Activated CD4-positive, alpha-beta T cell treated with anti-CD3 and anti-CD28 coated beads for 4 hours (primary cell): ENCODE measurements at places on chromosomes 1 and 21.

DNA sequence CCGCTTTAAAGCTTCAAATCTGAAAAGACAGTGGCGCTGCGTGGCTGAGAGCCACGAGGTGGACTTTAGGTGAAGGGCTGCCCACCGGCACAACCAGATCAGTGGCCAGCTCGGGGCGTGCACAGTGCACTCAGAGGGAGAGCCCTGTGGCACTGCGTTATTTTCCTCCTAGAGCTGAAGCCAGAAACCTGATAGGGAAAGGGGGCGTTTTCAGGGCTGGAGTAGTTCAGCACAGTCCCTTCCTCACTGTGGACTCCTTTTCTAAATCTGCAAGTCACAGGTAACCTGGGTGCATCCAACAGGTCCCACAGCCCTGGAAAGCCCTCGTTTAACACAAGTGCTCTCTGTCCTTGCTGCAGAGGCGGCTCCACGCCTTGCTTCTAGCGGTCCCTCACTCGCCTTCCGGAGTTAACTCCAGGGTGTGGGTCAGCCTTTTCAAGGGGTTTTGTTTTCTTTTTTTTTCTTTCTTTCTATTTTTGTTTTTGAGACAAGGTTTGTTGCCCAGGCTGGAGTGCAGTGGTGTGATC is 81.2 kb downstream of the GALNT2 start:
- no peak for DNase-seq

- DNase-seq, result no peak
These were observed 8.4 kb upstream of the PIGR start for GRCh38 chr1:206954459-206955342.

- no peak for DNase-seq
These were observed 170.2 kb downstream of the DYRK1A start for GRCh38 chr21:37536616-37537278.

DNA sequence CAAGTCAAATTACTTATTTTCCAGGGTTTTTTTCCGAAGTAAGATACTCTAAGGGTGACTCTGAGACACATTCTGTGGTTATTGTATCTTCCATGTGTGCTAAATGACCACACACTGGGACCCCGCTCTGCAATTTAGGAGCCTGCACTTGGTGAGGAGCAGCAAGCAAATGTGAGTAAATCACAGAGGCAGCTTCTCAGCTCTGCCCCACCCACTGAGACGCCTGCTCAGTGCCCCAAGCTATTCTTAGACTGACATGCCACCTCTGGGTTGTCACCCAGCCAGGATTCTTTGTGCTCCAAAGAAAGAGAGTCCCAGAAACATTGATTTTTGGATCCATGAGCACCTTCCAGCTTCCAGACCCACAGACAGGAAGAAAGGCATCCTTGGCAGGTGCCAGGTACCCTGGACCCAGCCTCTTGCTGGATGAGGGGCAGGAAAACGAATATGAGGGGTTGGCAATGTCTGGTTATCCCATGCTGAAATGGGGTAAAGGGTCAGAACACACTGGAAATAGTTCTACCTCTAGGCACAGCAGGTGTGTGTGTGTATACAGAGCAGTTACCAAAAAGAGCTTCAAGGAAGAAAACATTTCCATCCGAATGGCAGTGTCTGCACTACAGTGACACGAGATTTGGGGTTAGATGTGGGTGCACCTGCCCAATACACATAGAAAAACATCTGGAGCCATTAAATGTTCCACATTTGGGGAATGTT is 41.2 kb downstream of the TNR start:
- no peak for DNase-seq

- DNase-seq, result no peak
These were observed 23.0 kb upstream of the GUCA2B start for GRCh38 chr1:42130061-42130660.

- no peak for DNase-seq
These were observed 1.7 kb downstream of the PCNX2 start for GRCh38 chr1:233293556-233294446.

DNA sequence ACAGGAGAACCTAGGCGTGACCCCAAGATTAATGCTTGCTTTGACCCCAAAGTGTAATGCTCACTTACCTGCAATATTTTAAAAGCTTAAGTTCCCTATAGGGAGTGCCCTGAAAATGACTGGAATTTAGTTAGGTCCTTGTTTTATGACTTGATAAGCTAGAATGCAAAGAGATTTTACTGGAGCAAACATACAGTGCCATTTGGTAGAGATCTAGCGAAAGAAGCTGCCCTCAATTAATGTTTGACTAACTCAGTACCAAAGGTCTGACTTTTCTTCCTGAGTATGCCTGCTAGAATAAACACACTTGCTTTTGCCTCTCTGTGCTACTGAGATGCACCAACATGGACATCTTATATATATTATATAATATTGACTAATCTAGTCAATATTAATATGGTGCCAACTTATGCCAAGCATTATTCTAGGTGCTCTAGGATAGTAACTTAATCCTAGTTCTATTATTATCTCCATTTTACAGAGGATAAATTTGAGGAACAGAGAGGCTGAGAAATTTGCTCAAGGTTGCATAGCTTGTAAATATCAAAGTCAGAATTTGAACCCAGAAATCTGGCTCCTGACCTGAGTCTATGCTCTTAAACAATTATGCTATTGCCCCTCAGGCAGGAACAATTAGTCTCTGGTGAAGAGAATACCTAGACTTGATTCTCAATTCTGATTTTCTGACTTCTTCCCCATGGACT is 18.2 kb downstream of the S100A10 start:
- no peak for DNase-seq

DNA sequence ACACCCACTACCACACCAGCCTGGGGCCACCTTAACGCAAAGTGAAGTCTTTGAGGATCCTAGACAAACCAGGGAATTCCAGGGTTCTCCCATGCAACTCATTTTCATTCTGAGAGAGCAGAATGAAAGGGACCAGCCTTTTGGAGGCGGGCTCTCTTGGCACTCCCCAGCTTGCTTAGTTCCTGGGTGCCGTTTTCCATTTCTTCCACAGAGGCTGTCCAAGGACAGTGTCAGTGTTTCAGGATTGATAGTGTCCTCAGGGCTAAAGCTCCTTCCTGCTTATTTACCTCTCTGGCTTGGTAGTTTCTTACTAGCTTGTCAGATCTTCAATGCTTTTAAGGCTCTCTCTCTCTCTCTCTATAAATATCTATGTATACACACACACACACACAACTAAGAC is 30.1 kb upstream of the GNG4 start:
- DNase-seq, result no peak

GRCh38 chr1:76298399-76298798 is 223.9 kb downstream of the ST6GALNAC3 start:
- DNase-seq, result no peak
